ENCODE measurements at places on chromosomes 16 and 17.
A peak's percentile ranks its signal among the peaks of the same experiment; 100 is the strongest.

DNA sequence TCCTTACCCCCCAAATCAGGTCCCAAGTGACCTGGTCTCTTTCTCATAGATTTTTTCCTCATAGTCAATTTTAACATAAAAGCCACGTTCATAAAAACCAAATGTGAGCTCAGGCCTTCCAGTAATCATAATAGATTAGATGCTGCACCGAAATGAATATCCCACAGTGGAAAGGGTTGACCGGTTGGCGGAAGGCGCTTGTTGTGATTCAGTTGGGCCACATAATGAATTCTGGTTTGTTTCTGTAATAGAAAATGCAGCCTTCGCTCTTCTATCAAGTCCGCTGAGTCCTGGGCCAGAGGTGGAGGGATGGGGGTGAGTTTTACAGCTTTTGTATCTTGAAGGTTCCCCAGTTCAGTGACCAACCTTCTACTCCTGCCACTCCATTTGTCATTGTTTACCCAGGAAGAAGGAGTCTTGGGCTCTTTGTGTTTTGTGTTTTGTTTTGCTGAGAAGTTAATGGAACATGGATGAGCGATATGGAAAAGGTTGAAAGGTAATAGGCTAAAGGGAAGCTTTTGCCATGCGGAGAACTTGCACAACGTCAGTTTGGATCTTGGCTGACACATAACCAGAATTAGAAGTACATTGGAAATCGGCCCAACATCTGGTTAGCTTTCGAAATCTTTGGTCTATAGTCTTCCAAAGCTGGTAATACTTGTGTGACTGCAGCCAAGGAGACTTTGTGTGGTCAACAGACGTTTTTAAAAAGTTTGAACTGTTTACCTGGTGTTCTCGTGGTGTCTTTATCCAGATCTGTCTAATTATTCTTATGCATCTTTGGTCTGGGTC, 89.5 kb downstream of the CLEC16A start:
- DNase-seq: no peak

DNA sequence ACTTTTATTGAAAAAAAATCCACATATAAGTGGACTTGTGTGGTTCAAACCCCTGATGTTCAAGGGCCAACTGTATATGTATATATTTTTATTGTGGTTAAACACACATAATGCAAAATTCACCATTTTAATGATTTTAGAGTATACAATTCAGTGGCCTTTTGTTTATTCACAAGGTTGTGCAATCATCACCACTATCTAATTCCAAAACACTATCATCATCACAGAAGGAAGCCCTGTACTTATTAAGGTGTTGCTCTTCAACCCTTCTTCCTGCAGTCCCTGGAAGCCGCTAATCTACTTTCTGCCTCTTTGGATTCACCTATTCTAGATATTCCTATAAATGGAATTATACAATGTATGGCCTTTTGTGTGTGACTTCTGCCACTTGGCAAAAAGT, 23.0 kb downstream of the MAP2K6 start:
- no peak for DNase-seq

- DNase-seq: no peak
Measured at GRCh38 chr17:38511150-38512108, 83.2 kb downstream of the ARHGAP23 start.

DNA sequence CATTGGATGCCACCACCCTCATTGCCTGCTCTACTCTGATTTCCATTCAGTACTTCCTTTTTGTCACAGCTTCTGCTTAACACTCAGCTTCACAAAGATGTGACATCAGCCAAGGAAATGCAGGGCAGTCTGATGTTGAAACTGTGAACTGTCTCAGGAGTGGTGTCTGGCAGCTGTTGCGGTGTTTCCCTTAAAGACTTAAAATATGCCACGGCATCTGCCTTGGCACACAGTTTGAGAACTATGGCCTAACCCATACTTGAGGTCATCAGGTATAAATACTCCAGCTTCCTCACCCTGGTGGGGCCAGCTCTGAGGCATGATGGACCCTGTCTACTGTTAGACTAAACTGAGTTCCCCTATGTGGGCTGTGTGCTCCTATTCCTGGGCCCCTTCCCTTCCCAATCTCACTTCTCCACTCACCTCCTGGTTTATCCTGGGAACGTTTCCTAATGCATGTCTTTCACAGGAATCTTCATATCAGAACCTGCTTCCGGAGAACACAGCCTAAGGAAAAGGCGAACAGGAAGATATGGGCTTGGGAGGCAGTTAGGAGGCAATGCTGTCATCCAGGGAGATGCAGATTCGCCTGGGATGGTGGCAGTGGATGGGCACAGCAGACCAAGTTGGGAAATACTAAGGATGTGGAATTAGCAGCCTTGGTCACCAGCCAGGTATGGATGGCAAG, 96.5 kb downstream of the WSCD1 start:
- DNase-seq: no peak

DNA sequence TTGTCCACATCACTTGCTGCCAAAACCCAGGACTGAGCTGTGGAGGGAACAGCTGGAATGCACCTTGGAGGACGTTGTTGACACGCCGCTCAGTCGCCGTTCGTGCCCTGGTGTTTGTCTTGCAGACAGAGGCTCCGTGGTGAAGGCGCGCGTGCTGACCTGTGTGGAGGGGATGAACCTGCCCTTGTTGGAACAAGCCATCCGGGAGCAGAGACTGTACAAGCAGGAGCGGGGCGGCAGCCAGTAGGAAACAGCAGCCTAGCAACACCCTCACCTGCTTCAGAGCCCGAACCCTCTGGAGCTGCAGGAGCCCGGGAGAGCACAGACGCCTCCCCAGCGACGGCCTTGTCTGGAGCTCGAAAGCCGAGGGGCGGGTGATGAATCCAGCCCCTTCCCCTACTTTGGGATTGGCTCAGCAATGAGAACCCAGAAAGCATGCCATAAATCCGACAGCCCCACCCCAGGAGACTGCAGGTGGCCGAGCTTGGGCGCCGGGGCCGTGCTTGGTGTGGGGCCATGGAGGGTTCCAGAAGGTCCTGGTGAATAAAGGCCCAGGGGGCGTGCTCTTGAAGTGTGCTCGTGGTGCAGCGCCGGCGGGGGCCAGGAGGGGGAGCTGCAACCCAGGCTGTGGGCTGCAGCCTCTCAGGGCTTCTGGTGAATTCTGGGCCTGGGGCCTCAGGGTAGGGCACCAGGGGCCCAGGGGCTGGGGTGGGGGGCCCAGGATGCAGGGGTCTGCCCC, 470 bp upstream of the CDK3 start:
- DNase-seq: peak; percentile 33

DNA sequence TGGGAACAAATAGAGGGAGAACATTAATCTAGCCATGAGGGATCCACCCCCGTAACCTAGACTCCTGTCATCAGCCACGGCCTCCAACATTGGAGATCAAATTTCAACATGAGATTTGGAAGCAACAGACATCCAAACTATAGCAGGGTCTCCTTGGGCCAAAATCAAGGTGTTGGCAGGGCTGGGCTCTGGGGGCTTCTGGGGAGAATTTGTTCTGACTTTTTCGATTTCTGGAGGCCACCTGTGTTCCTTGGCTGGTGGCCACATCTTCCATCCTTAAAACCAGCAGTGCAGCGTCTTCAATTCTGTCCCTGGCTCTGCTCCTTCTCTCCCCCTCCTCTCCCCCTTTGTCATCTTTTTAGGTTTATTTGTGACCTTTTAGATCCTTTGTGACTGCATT, 546.2 kb downstream of the WWOX start:
- DNase-seq: no peak

GRCh38 chr16:19854543-19854876, 30.1 kb downstream of the GPRC5B start:
- DNase-seq: no peak

DNA sequence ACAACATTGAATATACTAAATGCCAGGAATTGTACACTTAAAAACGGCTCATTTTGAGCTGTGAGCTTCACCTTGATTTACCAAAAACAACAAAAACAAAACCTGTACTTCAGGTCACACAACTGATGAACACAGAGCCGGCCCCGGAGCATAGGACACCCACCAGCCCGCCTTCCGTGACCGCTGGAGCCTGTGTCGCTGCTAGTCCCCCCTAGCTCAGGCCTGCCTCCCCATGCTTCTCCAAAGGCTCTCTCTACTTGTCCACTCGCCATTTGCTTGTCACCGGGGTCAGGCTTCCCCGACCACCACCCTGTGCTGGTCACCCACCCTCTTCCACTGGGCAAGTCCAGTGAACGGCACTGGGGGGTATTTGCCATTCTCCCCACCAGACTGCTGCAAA, 113.8 kb upstream of the TNRC6C start:
- no peak for DNase-seq

DNA sequence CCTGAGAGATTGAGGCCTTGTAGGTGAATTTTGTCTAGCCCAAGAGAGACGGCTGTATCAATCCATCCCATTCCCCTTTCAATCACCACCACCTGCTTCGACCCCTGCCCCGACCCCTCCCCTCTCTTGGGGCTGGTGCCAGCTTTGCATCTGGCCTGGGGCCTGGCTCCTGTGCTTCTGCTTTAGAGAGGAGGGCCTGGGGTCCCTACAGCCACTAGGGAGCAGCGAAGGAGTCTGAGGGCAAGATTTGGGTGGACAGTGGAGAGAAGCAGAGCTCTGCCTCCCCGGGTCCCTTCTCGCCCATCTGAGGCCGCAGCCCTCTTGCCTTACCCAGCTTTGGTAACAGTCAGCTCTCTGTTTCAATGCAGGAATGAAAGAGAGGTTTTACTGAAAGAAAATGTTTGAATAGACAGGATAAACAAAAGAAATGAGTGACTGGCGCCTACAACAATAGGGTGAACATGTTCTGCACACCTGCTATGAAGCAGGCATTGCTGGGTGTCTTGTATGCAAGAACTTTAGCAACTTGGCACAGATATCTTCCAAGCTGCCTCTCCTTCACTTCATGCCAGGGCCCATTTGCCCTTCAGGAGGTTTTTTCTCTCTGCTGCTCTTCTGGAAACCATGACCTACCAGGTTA, 57.4 kb downstream of the SLC47A1 start:
- no peak for DNase-seq
